ENCODE measurements at places on chromosomes 3 and 15.

DNA sequence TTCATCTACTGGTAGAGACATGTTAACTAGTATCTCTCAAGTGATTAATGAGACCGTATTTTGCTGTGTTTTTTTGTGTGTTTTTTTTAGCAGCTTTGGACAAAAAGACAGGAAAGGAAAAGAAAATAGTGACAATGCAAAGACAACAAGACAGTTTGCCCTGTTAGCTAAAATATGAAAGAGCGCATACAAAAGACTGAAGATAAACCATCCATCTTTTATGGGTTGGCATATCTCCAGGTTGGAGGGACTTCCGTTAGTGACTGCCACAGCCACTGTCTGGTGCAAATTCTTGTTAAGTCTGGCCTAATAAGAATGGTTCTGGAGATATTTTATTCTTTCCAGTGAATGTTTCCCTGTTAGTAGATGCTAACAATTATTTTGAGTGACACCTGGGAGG, 121.9 kb downstream of the CDIN1 start:
- H3K4me1 ChIP-seq = no peaks in the 10 kb centered on the region
- H3K4me3 ChIP-seq = no peak overlapping the region
- no peak overlapping the region for H3K27ac ChIP-seq
- H3K36me3 ChIP-seq = no peaks in the 10 kb centered on the region

GRCh38 chr3:71288269-71288930, 295.1 kb downstream of the FOXP1 start:
- H3K4me1 ChIP-seq = no peaks in the 10 kb centered on the region
- H3K4me3 ChIP-seq = no peak overlapping the region
- DNase-seq = no peak
- H3K36me3 ChIP-seq = no peaks in the 10 kb centered on the region
- no peak overlapping the region for H3K27ac ChIP-seq

DNA sequence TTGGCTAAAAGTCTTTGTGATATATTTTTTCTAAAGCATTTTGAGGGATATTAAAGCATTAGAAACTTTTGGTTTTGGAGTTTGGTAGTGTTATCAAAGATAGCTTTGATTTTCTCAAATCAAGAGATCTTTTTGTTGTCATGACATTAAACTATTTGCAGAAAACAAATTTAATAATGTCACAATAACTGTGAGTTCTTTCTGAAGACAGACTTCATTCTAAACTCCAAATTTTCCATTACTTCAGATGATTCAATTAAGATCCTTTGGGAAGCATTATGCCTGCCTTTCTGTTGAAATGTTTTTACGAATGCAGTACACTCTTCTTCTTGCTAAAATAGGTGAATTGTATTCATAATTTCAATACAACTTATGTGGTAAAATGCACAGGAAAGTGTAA, 145.4 kb downstream of the ALCAM start:
- H3K36me3 ChIP-seq = no peaks in the 10 kb centered on the region
- no peaks in the 10 kb centered on the region for H3K4me1 ChIP-seq
- H3K27me3 ChIP-seq = no peaks in the 10 kb centered on the region
- no peak overlapping the region for H3K27ac ChIP-seq

- no peaks in the 10 kb centered on the region for H3K27me3 ChIP-seq
- peaks cover 90% of the 10 kb centered on the region for H3K36me3 ChIP-seq
- H3K4me1 ChIP-seq = no peaks in the 10 kb centered on the region
- DNase-seq = no peak
Measured at GRCh38 chr3:47692158-47692557, 89.5 kb downstream of the SMARCC1 start.

- no peak overlapping the region for H3K27ac ChIP-seq
- H3K4me1 ChIP-seq = no peaks in the 10 kb centered on the region
- no peaks in the 10 kb centered on the region for H3K36me3 ChIP-seq
- H3K27me3 ChIP-seq = peaks cover 6% of the 10 kb centered on the region
Measured at GRCh38 chr3:66198437-66199088, 22.2 kb upstream of the SLC25A26 start.
